ENCODE measurements at places on chromosomes 1 and 21.

DNA sequence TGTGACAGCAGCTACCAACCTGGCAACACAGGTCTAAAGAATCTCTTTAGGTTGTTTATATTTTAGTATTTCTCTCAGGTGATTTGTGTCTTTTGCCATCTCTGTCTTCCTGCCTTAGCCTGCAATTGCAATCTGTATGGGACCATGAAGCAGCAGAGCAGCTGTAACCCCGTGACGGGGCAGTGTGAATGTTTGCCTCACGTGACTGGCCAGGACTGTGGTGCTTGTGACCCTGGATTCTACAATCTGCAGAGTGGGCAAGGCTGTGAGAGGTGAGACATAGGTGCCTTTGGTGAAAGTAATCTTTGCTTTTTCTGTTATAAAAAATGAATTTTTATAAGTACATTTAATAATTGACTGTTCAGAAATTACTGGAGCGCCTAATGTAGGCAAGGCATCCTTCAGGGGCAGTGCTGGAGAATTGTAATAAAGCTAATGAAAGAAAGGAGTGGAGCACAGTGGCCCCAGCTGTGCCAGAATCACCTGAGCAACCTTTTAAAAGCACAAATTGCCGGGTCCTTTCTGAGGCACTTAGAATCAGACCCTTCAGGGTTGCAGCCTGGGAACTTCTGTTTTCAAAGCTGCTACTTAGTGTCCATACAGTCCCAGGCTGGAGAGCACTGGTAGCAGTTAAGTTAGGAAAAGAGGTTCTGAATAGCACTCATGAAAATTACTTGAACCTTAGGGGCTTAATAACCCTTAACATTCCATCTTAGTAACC is 60.6 kb upstream of the LAMC2 start:
- DNase-seq: no peak

GRCh38 chr21:14858311-14858710 is 206.5 kb downstream of the NRIP1 start:
- DNase-seq: no peak

- no peak for DNase-seq
Observed at GRCh38 chr1:94602802-94603625, 61.5 kb upstream of the F3 start.

DNA sequence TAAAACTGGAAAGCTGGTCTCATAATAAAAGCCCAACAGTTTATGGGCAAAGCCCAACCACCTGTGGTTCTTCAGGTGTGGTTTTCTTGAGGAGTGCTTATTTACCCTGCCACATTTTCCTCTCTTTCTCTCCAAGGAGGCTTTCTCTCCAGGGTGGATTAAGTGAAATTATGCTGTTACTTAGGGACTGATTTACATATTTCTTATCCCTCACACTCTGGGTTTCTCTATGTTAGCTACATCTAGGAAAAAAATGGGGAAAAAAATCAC is 4.8 kb downstream of the TBX19 start:
- no peak for DNase-seq

DNA sequence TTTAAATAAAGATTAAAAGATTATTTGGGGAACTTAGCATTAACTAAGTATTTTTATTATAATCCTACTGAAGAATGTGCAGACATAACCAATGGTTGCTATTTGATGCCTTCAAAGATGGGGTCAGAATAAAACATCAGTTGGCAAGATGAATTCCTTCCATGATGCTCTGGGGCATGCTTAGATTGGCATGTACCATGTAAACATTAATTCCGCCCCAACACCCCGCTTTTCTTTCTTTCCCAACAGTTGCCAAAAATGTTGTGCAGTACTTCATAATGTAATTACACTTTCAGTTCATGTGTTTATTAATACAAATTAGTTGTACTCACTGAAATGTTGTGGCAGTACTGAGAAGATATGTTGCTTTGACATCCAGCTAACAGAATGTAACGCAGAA is 82.6 kb downstream of the SPAG17 start:
- no peak for DNase-seq

DNA sequence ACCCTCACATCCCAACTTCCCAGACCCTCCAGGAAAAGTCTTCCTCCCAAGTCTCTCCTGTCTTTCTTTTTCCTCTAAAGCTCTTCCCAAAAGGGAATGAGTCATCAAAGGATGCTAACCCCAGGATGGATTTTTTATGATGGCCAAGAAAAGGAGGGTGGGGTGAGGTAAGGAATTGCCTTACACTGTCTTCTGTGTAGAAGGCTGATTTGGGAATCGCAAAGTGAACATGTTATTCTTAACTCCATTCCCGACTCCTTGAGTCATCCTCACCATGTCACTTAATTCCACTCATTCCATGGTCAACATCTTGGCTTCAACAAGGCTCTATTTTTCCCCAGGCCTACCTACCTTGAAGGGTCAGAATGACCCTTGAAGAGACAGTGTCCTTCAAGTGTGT is 44.0 kb downstream of the TBX15 start:
- no peak for DNase-seq

GRCh38 chr1:231106347-231106746 is 55.5 kb upstream of the TRIM67 start:
- DNase-seq: no peak

DNA sequence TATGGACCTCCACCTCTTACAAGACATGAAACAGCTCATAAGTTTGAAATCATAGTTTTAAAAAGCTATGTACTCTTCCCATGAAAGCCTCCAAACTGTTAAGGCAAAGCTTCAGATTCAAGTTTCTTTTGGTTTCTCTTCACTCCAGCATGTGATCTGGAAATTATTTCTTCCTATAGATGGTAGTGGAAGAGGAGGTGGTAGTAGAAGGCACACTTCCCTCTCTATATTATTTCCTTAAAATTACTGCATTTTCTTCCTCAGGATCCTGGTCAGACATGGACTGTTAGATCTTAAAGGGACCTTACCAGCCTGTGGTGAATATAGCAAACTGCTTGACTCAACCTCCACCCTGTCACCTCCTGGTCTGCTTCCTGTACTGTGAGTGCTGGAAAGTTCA is 31.9 kb downstream of the NHLH2 start:
- DNase-seq: no peak

GRCh38 chr1:212402666-212403321 is 11.9 kb downstream of the PACC1 start:
- no peak for DNase-seq

DNA sequence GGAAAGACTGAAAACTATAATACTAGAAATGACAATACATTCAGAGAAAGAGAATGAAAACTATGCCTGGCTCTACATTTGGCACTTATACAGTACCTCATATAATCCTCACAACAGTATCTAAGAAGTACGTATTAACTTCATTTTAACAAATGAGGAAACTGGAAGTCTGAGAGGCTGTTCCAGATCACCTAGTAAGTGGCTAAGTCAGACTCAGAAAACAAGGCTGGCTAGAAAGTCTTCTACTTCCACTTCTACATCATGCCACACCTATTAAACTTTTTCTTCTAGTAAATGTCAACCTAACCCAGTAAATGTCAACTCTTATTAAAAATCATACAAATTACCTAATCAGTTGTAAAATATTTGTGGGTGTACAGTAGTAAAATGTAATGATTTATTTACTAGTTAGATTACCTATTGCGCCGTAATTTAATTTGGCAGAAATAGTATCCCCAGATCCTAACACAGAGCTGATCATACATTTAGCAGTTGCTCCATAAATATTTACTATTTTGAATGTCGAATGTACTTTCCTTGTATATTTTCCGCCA is 36.8 kb upstream of the ASPM start:
- no peak for DNase-seq

Data from CD4-positive, alpha-beta T cell treated with Interleukin-6 at 100 ng/mL for 8 hours (primary cell).